ENCODE measurements at places on chromosomes 16 and 17. TPM values are rescaled to one million over a fixed set of nuclear protein-coding genes. Genes with fewer than 3 reads are reported as not detected.

Gene HS3ST3B1
- total RNA-seq, result 97.1 TPM

Gene MT1H
- not detected for total RNA-seq

Gene CTNS
- 14.4 TPM for total RNA-seq

Gene AMFR
- 54.4 TPM for total RNA-seq

Gene HIGD1B
- 1.1 TPM for total RNA-seq

Gene SCIMP
- total RNA-seq, result 0.45 TPM

Gene SLC38A7
- 19.7 TPM for total RNA-seq

Gene SMYD4
- 14.0 TPM for total RNA-seq

Gene CCDC78
- total RNA-seq, result 5.3 TPM

Gene KCNJ2
- total RNA-seq, result 36.6 TPM

Gene PCGF2
- 11.9 TPM for total RNA-seq

Gene YBX2
- total RNA-seq, result 0.43 TPM

Gene KRTAP9-8
- not detected for total RNA-seq

Gene DRC3
- total RNA-seq, result 6.7 TPM

Gene HCRT
- not detected for total RNA-seq

Gene LITAFD
- total RNA-seq, result 0.87 TPM

Gene KRT14
- total RNA-seq, result not detected

Gene DNAI2
- not detected for total RNA-seq

Gene CACNG1
- not detected for total RNA-seq

Gene PRPSAP2
- 71.3 TPM for total RNA-seq

Gene ZP2
- not detected for total RNA-seq

Gene FBXW10
- total RNA-seq, result 0.33 TPM

Gene FAM117A
- total RNA-seq, result 13.4 TPM
